ENCODE measurements at places on chromosomes 16 and 17. TPM values are rescaled to one million over a fixed set of nuclear protein-coding genes. Genes with fewer than 3 reads are reported as not detected.

AMFR gene
- total RNA-seq, result 66.4 TPM

KRT31 gene
- total RNA-seq, result not detected

GRCh38 chr16:20415541-20415940 is 6.2 kb downstream of the ACSM5 start:
- no peaks in the 10 kb centered on the region for H3K4me1 ChIP-seq
- no peak for DNase-seq
- no peaks in the 10 kb centered on the region for H3K36me3 ChIP-seq
- no peak overlapping the region for H3K27ac ChIP-seq

DNA sequence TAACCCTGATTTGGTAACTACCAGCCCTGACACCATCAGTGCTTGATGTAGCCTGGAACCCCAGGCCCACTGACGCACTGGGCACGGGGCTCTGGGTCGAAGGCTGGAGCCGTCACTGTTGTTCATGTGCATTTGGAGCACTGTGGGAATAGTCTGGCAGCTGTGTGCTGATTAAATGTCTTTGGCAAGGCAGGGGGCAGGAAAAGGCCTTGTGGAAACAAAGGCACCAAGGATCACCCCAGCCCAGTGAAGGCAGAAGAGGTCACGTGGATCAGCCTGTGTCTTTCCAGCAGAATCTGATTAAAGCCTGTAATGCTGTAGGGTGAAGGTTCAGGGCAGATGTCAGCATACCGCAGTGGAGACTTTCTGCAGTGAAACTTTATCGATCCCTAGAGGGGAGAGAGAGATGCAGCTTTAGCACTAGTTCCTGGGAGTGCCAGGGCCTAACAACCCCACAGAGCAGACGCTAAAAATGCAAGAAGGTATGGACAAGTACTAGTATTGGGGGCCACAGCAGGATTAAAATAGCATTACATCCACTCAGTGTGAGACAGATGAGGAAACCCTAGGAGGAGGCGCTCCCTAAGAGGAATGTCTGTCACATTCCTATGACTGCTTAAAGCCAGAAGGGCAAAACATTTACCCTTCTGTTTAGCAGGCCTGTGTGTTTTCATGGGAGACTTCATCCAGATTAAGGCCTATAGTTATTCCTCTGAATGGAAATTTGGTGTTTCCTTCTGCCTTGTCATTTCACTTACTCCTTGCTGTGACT is 9.7 kb downstream of the ZNHIT3 start:
- peaks cover 33% of the 10 kb centered on the region for H3K4me1 ChIP-seq
- peaks cover 22% of the 10 kb centered on the region for H3K36me3 ChIP-seq
- peak; percentile 18 for DNase-seq
- H3K27me3 ChIP-seq, result no peaks in the 10 kb centered on the region
- peak overlapping the region; percentile 76 for H3K4me3 ChIP-seq
- peak overlapping the region; percentile 85 for H3K27ac ChIP-seq

- no peaks in the 10 kb centered on the region for H3K4me1 ChIP-seq
- H3K4me3 ChIP-seq, result no peak overlapping the region
- DNase-seq, result no peak
- no peak overlapping the region for H3K27ac ChIP-seq
Observed at GRCh38 chr16:17325476-17326143, 145.2 kb downstream of the XYLT1 start.

- H3K27me3 ChIP-seq, result no peaks in the 10 kb centered on the region
- no peaks in the 10 kb centered on the region for H3K36me3 ChIP-seq
- DNase-seq, result no peak
- H3K27ac ChIP-seq, result no peak overlapping the region
Observed at GRCh38 chr16:17294856-17295255, 175.9 kb downstream of the XYLT1 start.

DNA sequence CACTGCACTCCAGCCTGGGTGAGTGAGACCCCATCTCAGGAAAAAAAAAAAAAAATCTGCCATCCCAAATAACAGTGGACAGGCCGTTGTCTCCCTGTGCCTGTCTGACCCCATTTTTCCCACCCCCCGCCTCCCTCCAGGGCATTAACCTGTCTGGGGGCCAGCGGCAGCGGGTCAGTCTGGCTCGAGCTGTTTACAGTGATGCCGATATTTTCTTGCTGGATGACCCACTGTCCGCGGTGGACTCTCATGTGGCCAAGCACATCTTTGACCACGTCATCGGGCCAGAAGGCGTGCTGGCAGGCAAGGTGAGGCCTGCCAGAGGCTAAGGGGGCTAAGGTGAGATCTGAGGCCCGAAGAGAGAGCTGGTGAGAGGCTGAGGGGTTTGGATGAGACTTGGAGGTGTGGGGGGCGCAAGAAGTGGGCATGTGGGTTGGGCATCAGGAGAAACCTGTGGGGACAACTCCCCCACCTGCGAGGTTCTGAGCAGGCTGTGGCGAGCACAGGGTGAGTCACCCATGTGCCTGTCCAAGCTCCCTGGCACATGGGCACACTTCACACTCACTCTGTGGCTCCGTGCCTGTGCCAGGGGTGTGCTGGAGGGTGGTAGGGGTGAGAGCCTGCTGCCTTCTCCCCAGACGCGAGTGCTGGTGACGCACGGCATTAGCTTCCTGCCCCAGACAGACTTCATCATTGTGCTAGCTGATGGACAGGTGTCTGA is 34.7 kb downstream of the ANKRD40 start:
- H3K36me3 ChIP-seq, result no peaks in the 10 kb centered on the region
- no peaks in the 10 kb centered on the region for H3K4me1 ChIP-seq
- DNase-seq, result no peak
- H3K4me3 ChIP-seq, result no peak overlapping the region
- H3K27ac ChIP-seq, result no peak overlapping the region
- H3K27me3 ChIP-seq, result no peaks in the 10 kb centered on the region

PIRT gene
- 0.07 TPM for total RNA-seq

- peaks cover 3% of the 10 kb centered on the region for H3K36me3 ChIP-seq
- H3K27me3 ChIP-seq, result no peaks in the 10 kb centered on the region
- H3K4me1 ChIP-seq, result peaks cover 16% of the 10 kb centered on the region
- H3K27ac ChIP-seq, result no peak overlapping the region
- DNase-seq, result no peak
Observed at GRCh38 chr16:31107465-31107867, 720 bp upstream of the BCKDK start.

- no peaks in the 10 kb centered on the region for H3K4me1 ChIP-seq
- H3K36me3 ChIP-seq, result peaks cover 8% of the 10 kb centered on the region
- H3K27me3 ChIP-seq, result no peaks in the 10 kb centered on the region
Observed at GRCh38 chr16:53576210-53576609, 73.2 kb upstream of the AKTIP start.

DNA sequence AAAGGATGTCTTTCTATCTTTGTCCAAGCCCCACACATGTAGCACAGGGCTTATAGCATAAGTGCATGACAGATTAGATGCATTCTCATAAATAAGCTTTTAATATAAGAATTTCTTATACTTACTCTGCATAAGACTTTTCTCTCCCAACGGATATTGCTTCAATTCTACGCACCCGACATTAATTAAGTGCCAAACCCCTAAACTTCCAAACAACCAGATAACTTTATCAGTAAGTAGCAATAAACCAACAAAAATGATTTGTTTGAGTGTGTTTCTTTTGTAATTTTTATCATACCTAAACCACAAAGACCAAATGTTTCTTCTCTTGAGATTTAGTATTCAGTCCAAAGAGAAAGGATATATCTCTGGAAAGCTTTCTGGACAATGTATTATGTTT is 391.5 kb downstream of the CDH8 start:
- no peak overlapping the region for H3K4me3 ChIP-seq
- no peaks in the 10 kb centered on the region for H3K27me3 ChIP-seq
- DNase-seq, result no peak
- H3K36me3 ChIP-seq, result no peaks in the 10 kb centered on the region

HBA1 gene
- total RNA-seq, result not detected

CACNG1 gene
- 0.32 TPM for total RNA-seq

- H3K4me1 ChIP-seq, result peaks cover 46% of the 10 kb centered on the region
- H3K4me3 ChIP-seq, result peak overlapping the region; percentile 56
- no peaks in the 10 kb centered on the region for H3K36me3 ChIP-seq
- DNase-seq, result no peak
- peaks cover 96% of the 10 kb centered on the region for H3K27me3 ChIP-seq
- no peak overlapping the region for H3K27ac ChIP-seq
Observed at GRCh38 chr17:60141111-60142018, 8.4 kb upstream of the CA4 start.

- peak overlapping the region; percentile 24 for H3K4me3 ChIP-seq
- H3K27me3 ChIP-seq, result peaks cover 4% of the 10 kb centered on the region
- peaks cover 6% of the 10 kb centered on the region for H3K4me1 ChIP-seq
- H3K27ac ChIP-seq, result no peak overlapping the region
Observed at GRCh38 chr17:81184555-81184954, 18.5 kb upstream of the AATK start.

DNA sequence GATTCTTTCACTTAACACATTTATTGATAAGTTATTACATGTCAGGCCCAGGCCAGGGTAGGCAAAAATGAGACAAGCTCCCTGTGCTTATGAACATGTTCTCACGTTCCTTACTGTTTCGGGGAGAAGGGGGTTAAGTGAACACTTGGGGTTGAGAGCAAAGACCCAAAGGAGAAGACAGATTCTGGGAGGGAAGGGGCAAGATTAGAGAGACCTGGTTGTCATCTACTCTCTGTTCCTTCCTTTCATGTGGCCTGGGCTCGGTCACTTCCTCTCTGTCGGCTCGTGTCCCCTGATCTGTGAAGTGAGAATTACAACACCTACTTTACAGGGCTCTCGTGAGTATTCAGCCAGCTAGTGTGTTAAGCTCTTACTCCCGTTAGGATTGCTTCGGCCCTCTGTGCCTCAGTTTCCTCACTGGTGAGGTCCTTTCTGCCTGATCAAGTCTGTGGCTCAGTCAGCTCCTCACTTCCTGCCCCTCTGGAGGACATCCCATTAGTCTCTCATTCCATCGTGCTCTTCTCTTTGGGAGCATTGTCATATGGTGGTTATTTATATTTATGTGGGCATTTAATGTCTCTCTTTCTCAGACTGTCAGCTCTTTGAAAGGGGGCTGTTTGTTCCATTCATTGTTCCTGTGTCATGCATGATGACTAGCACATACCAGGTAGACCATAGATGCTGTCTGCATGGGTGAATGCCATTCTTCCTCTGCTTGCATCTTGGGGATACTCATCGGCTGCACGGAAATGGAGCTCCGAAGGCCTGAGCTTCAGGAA is 38.9 kb downstream of the PLCG2 start:
- peaks cover 13% of the 10 kb centered on the region for H3K4me1 ChIP-seq
- H3K27me3 ChIP-seq, result peaks cover 9% of the 10 kb centered on the region
- no peak overlapping the region for H3K27ac ChIP-seq

PSMB3 gene
- total RNA-seq, result 193 TPM

NPIPB9 gene
- 3.7 TPM for total RNA-seq

DNA sequence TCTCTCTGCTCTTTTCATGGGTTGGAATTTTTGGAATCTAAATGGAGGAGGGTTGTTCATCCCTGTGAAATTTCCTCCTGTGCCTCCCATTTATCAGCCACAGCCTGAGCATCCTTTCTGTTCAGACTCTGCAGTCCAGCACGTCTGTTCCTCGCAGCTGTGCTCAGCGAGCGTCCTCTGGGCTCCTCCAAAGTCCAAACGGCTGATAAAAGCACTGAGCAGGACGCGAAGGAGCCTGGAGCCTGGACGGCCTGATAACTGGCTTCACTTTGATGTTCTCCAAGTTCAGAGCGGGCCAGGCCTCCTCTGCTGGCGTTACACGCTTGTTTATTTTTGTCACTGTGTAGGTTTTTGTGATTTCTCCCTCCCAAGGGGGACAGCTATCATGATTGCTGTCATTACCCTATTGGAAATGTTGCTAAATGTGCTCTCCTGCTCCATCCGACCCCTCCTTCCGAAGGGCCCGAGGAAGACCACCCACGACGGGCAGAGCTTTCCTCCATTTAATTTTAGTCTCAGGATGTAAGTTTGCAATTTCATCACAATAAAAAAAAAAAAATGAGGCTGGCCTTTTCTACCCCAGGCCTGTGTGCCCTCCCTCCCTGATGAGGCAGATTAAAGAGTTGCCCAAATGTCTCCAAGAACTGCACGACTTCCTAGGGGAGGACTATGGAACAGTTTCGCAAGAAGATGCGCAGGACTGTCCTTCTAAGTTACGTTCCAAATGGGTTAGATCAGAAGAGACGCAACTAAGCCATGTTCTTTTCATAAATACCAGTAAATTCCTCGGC is 290.5 kb upstream of the FOXF1 start:
- H3K27ac ChIP-seq, result peak overlapping the region; percentile 45
- H3K4me1 ChIP-seq, result peaks cover 8% of the 10 kb centered on the region
- DNase-seq, result no peak
- no peaks in the 10 kb centered on the region for H3K36me3 ChIP-seq

SMIM22 gene
- not detected for total RNA-seq

DNA sequence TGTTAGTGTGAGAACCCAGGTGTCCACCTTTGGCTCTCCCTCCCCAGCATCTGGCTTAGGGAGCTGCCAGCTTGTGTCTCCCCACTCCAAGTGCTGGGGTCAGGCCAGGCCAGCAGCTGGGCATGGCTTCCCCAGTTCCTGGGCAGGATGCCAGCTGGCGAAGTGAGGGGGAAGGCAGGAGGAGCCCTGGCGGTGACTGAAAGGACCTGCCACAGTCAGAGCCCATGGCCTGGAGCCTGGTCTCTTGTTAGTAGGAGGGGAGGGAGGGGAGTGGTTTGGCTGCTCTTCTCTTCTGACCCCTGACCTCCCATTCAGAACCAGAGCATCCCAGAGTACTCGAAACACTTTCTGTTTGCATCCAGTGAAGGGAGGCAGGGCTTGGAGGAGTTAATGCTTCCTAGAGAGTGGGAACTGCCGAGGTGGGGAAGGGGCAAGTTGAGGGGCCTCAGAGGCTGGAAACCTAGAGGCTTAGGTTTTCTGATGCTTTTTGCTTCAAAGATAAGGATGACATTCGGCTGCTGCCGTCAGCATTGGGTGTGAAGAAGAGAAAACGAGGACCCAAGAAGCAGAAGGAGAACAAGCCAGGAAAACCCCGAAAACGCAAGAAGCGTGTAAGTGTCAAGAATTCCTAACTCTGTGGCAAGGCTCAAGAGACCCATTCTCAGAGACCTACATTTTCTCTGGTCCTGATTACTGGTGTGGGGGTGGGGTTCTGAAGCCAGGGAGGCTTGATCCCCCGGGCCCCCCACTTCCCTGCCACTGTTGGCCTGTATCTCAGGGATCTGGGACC is 772 bp downstream of the CHD3 start:
- DNase-seq, result peak; percentile 43
- no peak overlapping the region for H3K4me3 ChIP-seq
- peaks cover under 1% of the 10 kb centered on the region for H3K4me1 ChIP-seq
- H3K36me3 ChIP-seq, result peaks cover 10% of the 10 kb centered on the region
- no peak overlapping the region for H3K27ac ChIP-seq

DNA sequence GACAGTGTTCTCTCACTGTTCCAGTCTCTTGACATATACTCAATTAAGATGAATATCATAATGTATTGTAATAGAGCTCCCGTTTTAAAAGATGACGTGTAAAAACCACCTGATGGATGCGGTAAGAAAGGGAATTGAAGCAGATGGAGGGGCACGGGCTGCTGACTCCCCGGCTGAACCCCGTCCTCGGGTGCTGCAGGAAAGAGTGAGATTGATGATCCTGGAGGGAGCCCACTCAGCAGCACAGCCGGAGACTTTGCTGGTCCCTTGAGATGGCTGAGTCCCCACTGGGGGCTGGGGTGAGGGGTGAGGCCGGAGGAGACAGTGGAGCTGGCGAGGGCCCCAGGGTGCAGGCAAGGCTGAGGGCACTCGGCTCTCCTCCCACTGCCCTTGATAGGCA is 217.4 kb downstream of the RPTOR start:
- peaks cover 3% of the 10 kb centered on the region for H3K36me3 ChIP-seq
- DNase-seq, result no peak
- H3K27me3 ChIP-seq, result no peaks in the 10 kb centered on the region
- H3K27ac ChIP-seq, result peak overlapping the region; percentile 3
- peaks cover 7% of the 10 kb centered on the region for H3K4me1 ChIP-seq

GRCh38 chr17:48704361-48705248 is 17.7 kb downstream of the PRAC1 start:
- no peaks in the 10 kb centered on the region for H3K4me1 ChIP-seq
- H3K27ac ChIP-seq, result no peak overlapping the region
- no peak for DNase-seq
- H3K4me3 ChIP-seq, result no peak overlapping the region

MT4 gene
- total RNA-seq, result not detected
